ENCODE measurements at places on chromosomes 2 and 18.

GRCh38 chr2:183829931-183830330 is 705.7 kb downstream of the NUP35 start:
- DNase-seq = no peak

DNA sequence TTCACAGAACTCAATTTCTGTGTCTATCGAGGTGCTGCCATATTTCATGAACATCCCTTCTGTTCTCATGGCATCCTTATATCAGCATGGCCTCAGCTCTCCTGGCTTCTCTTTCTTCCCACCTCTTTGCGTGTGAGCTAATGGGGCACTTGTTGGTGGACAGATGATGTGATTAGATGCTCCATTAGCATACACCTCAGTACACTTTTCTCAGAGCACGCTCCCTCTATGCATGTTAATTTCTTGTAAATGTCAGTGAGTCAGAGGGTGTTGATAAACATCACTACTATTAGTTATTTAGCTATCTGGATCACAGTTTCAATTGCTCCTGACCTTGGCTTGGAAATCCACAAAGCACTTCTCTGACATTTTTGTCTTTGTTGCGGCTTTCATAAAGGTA is 159.4 kb downstream of the CD8B2 start:
- DNase-seq = no peak

DNA sequence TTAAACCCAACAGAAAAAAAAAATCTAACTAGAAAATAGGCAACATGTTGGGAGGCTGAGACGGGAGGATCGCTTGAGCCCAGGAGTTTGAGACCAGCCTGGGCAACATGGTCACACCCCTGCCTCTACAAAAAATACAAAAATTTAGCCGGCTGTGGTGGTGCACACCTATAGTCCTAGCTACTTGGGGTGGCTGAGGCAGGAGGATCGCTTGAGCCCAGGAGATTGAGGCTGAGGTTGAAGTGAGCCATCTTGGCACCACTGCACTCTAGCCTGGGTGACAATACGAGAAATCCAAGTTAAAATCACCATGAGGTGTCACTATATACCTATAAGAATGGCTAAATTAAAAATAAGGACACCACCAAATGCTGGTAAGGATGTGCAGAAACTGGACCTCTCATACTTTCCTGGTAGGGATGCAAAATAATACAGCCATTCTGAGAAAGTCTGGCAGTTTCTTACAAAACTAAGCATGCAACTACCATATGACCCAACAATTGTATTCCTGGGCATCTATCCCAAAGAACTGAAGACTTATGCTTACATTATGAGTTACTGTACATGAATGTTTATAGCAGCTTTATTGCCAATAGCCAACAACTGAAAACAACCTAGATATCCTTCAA is 2.2 kb downstream of the SEPTIN10 start:
- DNase-seq = peak; percentile 47

DNA sequence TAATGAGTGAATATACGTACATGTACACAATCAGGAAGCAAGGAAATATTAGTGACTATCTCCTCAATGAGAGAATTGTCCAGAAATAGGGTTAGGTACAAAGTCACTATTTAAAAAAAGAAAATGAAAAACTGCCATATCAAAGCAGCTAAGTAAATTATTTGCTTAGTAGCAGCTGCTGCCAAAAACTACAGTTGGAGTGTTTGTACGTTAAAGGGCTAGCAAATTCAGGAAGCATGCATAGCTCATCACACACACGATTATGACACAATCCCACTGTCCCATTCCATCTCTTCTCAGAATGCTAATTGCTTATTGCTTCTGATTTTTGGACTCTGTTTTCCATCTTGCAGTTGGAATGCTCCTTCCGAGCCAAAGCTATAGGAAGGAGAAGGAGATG is 2012.5 kb upstream of the LRRTM1 start:
- DNase-seq = no peak

DNA sequence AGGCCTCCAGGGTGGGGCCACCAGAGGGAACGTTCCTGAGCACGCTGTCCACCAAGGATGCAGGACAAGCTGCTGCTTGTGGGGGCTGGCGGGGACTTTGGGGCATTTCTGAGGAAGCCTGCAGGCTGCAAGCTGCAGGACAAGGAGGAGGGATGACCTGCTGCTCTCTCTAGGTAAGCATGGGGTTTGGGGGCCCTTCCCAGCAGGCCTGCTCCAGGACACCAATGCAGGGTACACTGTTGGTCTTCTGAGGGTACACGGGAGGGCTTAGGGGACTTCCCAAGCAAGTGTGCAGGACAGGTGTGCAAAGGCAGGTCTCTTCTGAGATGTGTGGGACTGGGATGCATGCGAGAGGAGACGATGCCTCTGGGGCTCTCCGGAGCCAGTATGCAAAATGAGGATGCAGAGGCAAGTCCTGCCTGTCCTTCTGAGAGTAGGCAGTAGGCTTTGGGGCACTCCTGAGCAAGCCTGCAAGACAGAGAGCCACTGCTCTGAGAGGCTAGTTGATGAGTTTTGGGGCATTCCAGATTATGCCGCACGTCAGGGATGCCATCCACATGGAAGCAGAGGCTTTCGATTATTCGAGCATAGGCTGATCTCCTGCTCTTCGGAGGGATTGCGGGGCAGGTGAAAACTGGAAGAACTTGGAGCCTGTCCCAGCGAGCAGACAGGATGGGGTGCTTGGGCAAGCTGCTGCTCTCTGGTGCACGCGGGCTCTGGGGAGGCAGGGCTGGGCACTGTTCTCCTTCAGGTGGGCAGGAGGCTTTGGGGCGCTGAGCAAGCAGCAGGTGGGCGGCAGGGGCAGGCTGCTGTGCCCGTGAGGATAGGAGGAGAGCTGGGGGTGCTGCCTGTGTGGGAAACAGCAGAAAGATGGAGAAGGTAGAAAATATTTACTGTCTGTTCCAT is 44.6 kb downstream of the CNGA3 start:
- DNase-seq = no peak

- DNase-seq = no peak
These were observed 150.2 kb upstream of the NFATC1 start for GRCh38 chr18:79245517-79246001.

- no peak for DNase-seq
These were observed 3.4 kb downstream of the MZT2B start for GRCh38 chr2:130185436-130185835.

DNA sequence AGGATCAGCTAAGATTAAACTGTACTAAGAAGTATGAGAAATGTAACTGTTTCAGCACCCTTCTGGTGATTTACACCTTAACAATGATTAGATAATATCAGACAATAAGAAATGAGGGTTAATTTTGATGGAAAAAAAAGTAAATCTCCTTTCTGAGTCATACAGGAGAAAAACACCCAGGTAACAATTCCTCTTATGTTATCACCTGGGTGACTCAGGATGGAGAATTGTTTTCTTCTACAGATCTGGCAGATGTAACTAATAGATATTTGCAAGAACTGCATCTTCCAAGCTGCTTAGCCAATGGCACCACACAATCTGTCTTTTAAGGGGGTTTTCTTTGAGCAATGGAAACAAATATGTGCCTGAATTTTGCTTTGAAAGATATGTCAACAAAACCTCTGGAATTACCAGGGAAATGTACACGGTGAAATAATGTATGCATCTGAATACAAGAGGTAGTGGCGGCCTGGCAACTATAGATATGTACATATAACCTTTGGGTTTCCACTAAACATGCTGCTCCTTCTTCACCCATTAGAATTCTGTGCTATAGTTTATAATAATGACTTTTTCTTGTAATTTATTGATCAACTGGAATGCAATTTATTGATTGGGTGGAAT is 407.9 kb downstream of the CPS1 start:
- no peak for DNase-seq

DNA sequence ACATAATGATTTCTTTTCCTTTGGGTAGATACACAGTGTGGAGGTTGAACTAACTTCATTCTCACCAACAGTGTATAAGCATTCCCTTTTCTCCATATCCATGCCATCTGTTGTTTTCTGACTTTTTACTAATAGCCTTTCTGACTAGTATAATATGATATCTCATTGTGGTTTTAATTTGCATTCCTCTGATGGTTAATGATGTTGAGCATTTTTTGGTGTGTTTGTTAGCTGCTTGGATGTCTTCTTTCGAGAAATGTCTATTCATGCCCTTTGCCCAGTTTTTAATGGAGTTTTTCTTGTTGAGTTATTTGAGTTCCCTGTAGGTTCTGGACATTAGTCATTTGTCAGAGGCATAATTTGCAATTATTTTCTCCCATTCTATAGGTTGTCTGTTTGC is 59.8 kb downstream of the MARCHF4 start:
- DNase-seq = no peak

DNA sequence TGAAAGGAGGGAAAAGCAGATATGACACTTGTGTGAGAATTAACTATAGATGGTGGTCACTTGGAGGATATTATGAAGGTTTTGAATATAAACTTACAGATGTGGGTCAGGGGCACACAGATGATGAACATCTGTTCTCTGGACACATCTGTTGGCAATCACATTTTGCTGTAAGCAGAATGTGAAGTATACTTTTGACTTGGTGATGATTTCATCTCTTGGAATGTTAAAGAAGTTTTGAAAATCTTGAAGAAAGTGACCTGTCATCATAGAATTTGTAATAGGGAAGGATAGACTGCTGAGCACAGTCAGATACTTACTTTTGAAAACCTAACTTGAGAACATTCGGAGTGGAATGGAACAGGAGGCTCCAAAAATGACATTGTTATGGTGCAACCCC is 40.2 kb downstream of the PIKFYVE start:
- no peak for DNase-seq

- no peak for DNase-seq
These were observed 207.3 kb upstream of the RAB6C start for GRCh38 chr2:129772190-129772579.

DNA sequence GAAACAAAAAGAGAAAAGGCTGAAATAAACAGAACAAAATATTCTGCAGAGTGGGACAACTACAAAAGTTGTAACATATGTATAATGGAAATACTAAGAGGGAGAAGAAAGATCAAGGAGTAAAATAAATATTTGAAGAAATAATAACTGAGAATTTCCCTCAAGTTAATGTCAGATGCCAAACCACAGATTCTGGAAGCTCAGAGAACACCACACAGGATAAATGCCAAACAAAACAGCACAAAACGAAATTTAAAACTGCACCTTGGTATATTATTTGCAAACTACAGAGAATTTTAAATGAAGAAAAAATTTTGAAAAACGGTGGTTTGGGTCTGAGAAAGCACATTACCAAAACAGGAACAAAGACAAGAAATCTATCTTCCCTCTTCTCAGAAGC is 1588.9 kb upstream of the TMEFF2 start:
- DNase-seq = no peak

DNA sequence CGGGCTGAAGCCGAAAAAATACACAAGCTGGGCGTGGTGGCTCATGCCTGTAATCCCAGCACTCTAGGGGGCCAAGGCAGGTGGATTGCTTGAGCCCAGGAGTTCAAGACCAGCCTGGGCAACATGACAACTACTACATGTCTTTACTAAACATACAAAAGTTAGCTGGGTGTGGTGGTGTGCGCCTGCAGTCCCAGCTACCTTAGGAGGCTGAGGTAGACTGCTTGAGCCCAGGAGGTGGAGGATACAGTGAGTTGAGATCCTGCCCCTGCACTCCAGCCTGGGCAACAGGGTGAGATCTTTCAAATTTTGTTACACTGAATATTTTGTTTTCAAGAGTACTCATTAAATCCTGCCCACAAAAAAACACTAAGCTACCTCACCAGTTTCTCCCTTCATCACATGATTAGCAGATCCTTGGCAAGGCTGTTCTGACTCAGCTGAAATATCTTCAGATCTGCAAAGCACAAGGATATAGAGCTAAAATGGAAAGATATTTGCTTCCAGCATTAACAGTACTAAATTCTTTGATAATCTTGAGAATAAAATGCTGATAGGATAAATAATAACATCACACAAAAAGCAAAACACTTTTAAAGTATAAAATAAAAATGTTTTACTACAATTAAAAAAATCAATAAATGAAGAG is 28.2 kb upstream of the MCM6 start:
- DNase-seq = no peak

DNA sequence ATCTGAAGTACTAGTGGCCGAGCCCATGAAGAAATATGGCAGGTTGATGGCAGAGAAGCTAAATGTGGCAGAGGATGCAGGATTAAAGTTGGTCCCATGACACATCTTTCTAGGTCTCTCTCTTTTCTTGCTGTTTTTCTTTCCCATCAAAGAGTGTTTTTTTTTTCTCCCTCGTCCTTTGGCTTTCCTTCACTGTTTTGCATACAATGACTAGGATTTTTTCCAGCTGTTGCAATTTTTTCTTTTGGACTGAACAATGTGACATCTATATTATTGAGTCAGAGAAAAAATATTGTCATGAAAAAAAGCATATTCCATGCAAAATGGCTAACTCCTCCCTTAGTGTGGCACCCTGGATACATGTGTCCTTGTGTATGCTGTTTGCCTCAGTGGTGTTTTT is 939.5 kb upstream of the FANCL start:
- no peak for DNase-seq

GRCh38 chr2:62254424-62255266 is 58.7 kb downstream of the B3GNT2 start:
- DNase-seq = no peak

DNA sequence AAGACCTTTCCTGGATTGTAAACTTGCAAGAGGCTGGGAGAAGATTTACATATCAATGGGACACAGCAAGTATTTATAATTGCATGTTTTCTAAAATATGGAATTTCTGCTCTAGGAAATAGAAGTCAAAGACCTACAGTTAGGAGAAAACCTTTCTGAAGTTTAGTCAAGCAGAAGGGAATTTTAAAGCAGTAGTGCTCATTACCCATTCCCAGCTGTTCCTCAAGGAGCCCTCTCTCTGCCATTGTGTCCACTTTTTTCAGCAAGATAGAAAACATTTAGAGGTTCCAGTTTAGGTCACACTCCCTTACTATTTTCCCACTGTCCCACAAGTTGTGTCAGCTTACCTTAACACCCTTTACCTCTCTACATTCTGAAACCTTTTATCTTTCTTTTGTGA is 584.0 kb upstream of the CHAC2 start:
- DNase-seq = no peak

- no peak for DNase-seq
These were observed 11.0 kb downstream of the SIGLEC15 start for GRCh38 chr18:45836242-45837205.

DNA sequence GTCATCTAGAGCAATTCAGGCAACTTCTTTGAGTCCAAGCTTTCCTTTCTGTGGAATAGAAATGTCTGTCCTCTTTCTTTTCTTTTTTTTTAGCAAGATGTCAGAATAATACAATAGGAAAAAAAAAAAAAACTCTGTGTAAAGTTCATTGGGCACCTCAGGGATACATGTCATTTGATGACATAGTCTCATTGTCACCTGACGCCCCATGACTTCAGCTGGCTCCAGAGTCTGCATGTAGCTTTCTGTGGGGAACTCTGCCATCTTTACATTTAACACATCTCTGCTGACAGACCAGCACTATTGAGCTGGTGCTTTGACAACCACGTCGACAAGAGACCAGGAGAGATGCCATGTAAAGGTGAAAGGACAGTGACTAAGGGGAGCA is 172.5 kb upstream of the KLF7 start:
- no peak for DNase-seq

Data from spinal cord (tissue), 10 donors.